ENCODE measurements at places on chromosomes 5 and 9. TPM values are rescaled to one million over a fixed set of nuclear protein-coding genes. Genes with fewer than 3 reads are reported as not detected.

- H3K36me3 ChIP-seq: peaks cover 59% of the 10 kb centered on the region
- H3K27ac ChIP-seq: no peak overlapping the region
- no peaks in the 10 kb centered on the region for H3K4me1 ChIP-seq
- H3K4me3 ChIP-seq: no peak overlapping the region
Measured at GRCh38 chr5:132886064-132886823, 12.8 kb downstream of the LEAP2 start.

Gene ZNG1C
- 22.5 TPM for total RNA-seq

DNA sequence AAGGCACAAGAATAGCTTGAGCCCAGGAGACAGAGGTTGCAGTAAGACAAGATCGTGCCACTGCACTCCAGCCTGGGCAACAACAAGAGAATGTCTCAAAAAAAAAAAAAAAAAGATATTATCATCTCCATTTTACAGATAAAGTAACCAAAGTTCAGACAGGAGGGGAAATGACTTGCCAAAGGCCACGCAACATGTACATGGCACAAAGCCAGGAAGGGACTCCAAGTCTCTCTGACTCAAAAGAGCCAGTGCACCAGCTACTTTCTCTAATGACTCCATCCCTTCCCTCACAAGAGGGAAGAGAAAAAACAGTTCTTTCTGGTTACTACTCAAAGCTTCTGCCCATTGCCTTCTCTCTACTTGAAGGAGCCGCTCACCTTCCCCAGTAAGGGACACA is 34.1 kb downstream of the SIL1 start:
- no peak overlapping the region for H3K27ac ChIP-seq
- peaks cover 6% of the 10 kb centered on the region for H3K4me1 ChIP-seq
- no peaks in the 10 kb centered on the region for H3K27me3 ChIP-seq
- no peak overlapping the region for H3K4me3 ChIP-seq
- DNase-seq: no peak

DNA sequence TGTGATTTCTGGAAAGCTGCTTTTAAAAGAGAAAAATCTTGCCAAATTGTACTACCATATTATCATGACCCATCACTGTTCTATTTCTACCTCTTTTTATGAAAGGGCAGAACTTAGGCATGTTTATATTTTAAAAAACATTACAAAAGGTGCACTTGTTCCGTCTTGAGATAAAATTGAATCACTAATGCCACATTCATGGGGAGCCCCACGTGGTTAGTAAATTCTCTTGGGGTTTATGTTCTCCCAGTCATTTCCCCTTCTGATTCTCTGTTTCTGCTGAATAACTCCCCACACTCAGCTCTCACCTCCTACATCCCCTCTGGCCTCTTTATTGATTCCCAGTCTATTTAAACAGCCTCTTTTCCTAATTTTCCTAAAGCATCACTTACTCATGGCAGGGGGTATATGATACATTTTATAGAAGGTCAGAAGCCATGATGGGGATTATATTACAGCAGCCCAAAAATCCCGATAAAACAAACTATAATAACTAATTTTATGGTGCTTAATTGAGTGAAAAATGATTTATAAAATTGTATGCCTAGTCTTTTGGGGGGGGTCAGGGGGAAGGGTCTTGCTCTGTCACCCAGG is 19.7 kb upstream of the VLDLR start:
- no peaks in the 10 kb centered on the region for H3K36me3 ChIP-seq
- DNase-seq: no peak
- no peaks in the 10 kb centered on the region for H3K4me1 ChIP-seq
- H3K27ac ChIP-seq: no peak overlapping the region
- no peak overlapping the region for H3K4me3 ChIP-seq
- no peaks in the 10 kb centered on the region for H3K27me3 ChIP-seq

GRCh38 chr5:134649163-134649835 is 714 bp downstream of the SEC24A start:
- H3K27ac ChIP-seq: peak overlapping the region; percentile 93
- H3K27me3 ChIP-seq: no peaks in the 10 kb centered on the region
- no peaks in the 10 kb centered on the region for H3K36me3 ChIP-seq
- no peak for DNase-seq
- H3K4me1 ChIP-seq: peaks cover 9% of the 10 kb centered on the region

GRCh38 chr9:98873951-98874371 is 66.5 kb downstream of the GALNT12 start:
- no peak overlapping the region for H3K4me3 ChIP-seq
- no peak for DNase-seq
- no peak overlapping the region for H3K27ac ChIP-seq
- H3K27me3 ChIP-seq: no peaks in the 10 kb centered on the region

DNA sequence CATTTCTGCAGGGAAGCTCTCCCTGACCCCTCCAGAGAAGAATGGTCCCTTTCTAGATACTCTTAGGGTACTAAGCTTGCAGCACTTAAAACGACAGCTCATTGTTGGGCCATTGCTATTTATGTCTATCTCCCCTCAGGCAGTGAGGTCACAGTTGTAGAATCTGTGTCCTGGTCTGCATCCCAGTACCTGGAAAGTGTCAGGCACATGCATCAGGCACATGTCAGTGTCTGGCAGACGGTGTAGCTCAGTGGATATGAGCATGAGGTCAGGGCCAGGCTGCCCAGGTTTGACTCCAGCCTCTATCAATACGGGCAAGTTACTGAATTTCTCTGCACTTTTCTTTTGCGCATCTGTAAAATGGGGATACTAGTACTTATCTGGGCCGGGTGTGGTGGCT is 22.2 kb upstream of the EEIG1 start:
- no peak overlapping the region for H3K4me3 ChIP-seq
- DNase-seq: no peak
- H3K27me3 ChIP-seq: no peaks in the 10 kb centered on the region
- H3K4me1 ChIP-seq: peaks cover 46% of the 10 kb centered on the region

- DNase-seq: no peak
- peaks cover 13% of the 10 kb centered on the region for H3K27me3 ChIP-seq
- H3K36me3 ChIP-seq: no peaks in the 10 kb centered on the region
- no peak overlapping the region for H3K4me3 ChIP-seq
- H3K4me1 ChIP-seq: no peaks in the 10 kb centered on the region
Measured at GRCh38 chr5:123117989-123118388, 28.9 kb downstream of the PRDM6 start.

GRCh38 chr5:168327994-168328393 is 36.5 kb downstream of the WWC1 start:
- peaks cover 7% of the 10 kb centered on the region for H3K27me3 ChIP-seq
- no peak overlapping the region for H3K27ac ChIP-seq
- H3K4me3 ChIP-seq: no peak overlapping the region
- no peaks in the 10 kb centered on the region for H3K36me3 ChIP-seq
- H3K4me1 ChIP-seq: no peaks in the 10 kb centered on the region
- no peak for DNase-seq

GRCh38 chr9:95892690-95893089 is 17.2 kb downstream of the ERCC6L2 start:
- no peaks in the 10 kb centered on the region for H3K27me3 ChIP-seq
- H3K27ac ChIP-seq: no peak overlapping the region
- no peak for DNase-seq

- no peaks in the 10 kb centered on the region for H3K36me3 ChIP-seq
- H3K27me3 ChIP-seq: no peaks in the 10 kb centered on the region
- no peak for DNase-seq
- H3K4me1 ChIP-seq: no peaks in the 10 kb centered on the region
- H3K4me3 ChIP-seq: no peak overlapping the region
Measured at GRCh38 chr5:133919148-133920136, 49.0 kb downstream of the C5orf15 start.

- no peaks in the 10 kb centered on the region for H3K4me1 ChIP-seq
- no peaks in the 10 kb centered on the region for H3K36me3 ChIP-seq
- no peak overlapping the region for H3K4me3 ChIP-seq
- H3K27me3 ChIP-seq: peaks cover 2% of the 10 kb centered on the region
- H3K27ac ChIP-seq: no peak overlapping the region
Measured at GRCh38 chr5:149207831-149208230, 63.8 kb upstream of the AFAP1L1 start.

DNA sequence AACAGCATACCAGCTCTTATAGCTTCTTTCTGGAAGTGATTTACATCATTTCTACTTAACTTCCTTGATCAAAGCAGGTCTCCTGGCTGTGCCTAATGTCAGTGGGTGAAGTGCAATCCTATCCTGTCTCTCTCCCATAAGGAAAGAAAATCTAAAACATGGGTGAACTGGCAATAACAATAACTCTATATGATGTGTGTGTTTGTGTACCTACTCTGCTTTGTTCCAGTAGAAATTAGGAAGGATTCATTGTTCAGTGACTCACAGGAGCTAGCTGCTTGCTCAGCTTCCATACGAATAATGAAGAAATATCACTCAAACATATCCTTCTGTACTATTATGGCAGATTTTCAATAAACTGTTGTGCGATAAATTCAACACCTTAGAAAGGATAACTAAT is 123.7 kb downstream of the ADGRV1 start:
- H3K27me3 ChIP-seq: no peaks in the 10 kb centered on the region
- DNase-seq: no peak
- H3K36me3 ChIP-seq: no peaks in the 10 kb centered on the region

Gene CBY3
- 0.19 TPM for total RNA-seq

Gene SMIM33
- 0.28 TPM for total RNA-seq

Gene CCNH
- 96.7 TPM for total RNA-seq

Gene TTC16
- 0.09 TPM for total RNA-seq

DNA sequence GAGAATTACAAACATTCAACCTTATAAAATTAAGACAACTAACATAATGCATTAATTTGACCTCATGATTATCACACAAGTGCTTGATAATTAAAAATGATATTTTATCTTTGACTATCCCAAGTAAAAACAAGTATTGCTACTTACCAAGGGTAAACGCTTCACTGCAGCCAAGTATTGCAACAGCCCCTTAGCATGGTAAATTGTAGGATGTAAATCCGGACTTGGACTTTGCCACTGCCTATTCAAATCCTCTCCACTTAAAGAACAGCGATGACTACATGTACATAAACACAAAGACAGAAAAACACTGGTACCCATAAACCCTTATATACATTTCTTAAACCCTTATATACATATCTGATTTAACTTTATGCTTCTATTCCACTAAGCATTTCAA is 155.1 kb downstream of the AGTPBP1 start:
- DNase-seq: no peak
- H3K36me3 ChIP-seq: no peaks in the 10 kb centered on the region
- no peak overlapping the region for H3K27ac ChIP-seq
- H3K27me3 ChIP-seq: no peaks in the 10 kb centered on the region

DNA sequence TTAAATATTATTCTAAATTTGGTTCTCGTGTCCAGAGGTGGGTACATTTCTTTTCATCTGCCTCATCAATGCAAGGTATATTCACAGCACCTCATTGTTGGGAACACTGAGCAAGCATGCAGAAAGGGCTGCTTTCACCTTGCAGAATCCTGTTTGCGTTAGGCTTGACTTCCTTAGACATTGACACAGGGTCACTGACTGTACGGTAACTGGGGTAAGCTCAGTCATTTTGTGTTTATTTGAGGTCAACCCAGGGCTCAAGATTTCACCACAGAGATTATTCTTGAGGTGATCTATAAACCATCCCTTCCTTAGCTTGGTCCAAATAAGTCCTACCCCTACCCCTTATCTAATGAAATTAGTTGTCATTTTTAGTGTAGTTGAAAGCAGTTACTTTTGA is 1.7 kb upstream of the PTPDC1 start:
- no peak overlapping the region for H3K4me3 ChIP-seq
- H3K27ac ChIP-seq: no peak overlapping the region
- no peak for DNase-seq
- no peaks in the 10 kb centered on the region for H3K27me3 ChIP-seq
- H3K36me3 ChIP-seq: no peaks in the 10 kb centered on the region
- no peaks in the 10 kb centered on the region for H3K4me1 ChIP-seq

Gene SLC45A2
- not detected for total RNA-seq

DNA sequence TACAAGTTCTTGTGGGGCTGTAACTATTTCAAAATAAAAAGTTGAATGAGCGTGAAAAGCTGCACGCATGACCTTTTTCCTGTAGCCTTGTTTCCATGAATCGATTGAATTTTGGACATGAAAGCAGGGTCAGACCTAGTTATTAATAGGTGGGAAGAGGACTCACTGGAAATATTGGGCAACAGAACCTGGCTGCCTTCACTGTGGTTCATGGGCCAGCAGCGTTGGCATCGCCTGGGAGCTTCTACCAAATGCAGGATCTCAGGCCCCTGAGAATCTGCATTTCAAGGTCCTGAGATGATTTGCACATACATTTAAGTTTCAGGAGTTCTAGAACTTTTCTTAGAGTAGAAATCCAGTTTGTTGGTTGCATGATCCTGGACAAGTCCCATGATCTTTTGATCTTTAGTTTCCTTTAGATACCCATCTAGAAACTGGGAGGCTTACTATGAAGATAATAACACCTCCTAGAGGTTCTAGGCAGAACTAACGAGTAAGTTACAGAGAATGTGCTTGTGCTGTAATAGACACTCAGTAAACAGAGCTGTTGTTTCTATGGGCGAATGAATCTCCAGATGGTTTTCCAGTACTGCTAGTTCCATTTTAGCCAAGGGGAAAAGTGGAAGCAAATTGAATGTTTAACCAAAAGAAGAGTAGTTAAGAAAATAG is 12.4 kb downstream of the ANKRD33B start:
- no peak for DNase-seq
- no peaks in the 10 kb centered on the region for H3K27me3 ChIP-seq
- no peak overlapping the region for H3K27ac ChIP-seq
- H3K36me3 ChIP-seq: no peaks in the 10 kb centered on the region
- H3K4me3 ChIP-seq: no peak overlapping the region
- peaks cover 21% of the 10 kb centered on the region for H3K4me1 ChIP-seq

DNA sequence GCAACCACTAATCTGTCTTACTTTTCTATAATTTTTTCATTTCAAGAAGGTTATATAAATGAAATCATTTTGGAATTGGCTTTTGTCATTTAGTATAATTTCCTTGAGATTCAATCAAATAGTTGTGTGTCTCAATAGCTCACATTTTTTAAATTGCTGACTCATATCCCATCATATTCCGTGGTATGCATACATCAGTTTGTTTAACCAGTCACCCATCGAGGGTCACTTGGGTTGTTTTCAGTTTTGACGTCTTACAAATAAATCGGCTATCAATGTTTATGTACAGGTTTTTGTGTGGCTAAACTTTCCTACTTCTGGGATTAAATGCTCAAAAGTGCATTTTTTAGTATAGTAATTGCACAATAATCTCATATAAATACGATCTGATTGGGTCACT is 185.5 kb downstream of the TAF11L14 start:
- H3K4me1 ChIP-seq: no peaks in the 10 kb centered on the region
- H3K36me3 ChIP-seq: no peaks in the 10 kb centered on the region
- H3K4me3 ChIP-seq: no peak overlapping the region

Gene SLC36A3
- not detected for total RNA-seq

Gene CNOT6
- 12.5 TPM for total RNA-seq
